Kidney epithelial cell (primary cell): ENCODE measurements at places on chromosomes 1 and 21. TPM values are rescaled to one million over a fixed set of nuclear protein-coding genes. Genes with fewer than 3 reads are reported as not detected.

DNA sequence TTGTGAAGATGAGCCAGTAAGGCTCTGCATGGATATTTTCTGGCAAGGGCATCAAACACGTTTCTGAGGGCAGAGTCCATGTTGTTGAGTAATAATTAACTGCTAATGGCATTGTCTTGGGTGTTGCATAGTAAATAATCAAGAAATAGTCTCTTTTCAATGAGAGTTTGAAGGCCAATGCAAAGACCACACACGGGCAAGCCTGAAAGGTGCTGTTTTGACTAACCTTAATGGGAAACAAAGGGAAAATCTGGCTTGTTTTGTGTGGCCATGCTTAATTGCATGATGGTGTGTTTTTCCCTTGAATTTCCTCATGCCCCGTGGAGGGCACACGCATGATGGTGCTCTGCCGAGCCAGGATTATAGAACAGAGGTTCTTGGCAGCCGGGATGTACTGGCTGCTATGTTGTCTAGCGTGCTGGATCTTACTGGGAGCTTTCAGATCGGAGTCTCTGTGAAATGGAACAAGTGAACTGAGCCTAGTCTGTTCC, 127.6 kb downstream of the NOS1AP start:
- no peak for DNase-seq

DNA sequence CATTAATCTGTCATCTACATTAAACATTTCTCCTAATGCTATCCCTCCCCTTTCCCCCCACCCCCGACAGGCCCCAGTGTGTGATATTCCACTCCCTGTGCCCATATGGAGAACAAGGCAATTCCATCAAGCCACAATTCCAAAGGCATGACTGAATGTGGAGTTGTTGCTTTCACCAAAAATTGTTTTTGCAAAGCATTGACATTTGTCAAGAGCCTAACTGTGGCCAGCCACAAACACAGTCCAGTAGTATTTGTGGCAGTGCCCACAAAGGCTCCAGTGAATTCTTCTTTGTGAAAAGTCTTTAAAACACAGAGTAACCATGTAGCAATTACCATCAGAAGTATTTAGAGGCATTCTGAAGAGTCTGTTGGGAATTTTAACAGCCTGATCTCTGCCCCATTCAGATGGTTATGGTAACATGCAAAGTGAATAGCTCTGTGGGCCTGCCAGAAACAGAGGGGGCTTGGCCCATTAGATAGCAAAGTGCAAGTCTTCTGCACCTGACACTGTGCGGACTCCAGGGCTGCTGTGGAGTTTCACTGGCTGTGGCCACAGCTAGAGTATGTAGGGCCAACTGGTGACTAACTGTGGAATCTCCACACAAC, 11.6 kb upstream of the LRRC53 start:
- no peak for DNase-seq

KCNAB2 gene
- total RNA-seq, result 1.6 and 2.7 TPM in 2 replicates

DNA sequence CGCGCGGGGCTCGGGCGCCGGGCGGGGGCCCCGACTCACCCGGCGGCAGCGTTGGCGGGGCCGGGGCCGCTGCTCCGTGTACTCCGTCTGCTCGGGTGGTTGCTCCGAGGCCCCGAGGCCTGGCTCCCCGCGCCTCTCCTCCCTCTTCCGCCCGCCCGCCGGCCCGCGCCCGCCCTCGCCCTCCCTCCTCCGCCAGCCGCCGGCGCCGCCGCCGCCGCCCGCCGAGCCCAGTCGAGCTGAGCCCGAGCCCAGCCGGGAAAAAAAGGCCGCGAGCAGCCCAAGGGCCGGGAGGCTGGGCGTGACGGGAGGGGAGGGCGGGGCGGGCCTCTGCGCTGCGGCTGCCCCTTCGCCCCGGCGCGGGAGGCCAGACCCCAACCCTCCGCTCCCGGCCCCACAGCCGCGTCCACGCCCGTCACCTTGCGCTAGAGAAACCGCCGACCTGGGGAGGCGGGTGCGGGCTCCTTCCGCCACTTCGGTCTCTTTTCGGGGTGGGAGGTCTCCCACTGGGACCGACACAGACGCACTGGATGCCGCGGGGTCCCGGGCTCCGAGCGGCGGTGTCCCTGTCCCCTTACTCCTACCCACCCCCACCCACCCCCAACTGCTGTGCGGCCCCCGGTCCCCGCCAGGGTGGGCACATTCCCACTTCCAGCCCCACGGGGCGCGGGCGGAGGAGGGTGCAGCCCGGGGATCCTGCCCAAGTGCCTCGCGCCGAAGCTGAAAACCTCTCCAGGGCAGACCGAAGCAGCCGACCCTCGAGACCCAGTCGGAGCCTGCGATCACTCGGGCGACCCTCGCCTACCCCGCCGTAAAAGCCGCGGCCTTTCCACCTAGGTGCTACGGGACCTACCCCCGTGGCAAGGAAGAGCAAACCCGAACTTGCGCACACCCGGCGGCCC, at the start of gene CERS2:
Gene CERS2, minus strand, starts transcription at position 256 of the 899 bp plus-strand sequence. CDS start 5,745 bp downstream, outside the sequence.
- DNase-seq, result no peak

- no peak for DNase-seq
These were observed 186.8 kb upstream of the MAP1LC3C start for GRCh38 chr1:242185731-242186130.

DNA sequence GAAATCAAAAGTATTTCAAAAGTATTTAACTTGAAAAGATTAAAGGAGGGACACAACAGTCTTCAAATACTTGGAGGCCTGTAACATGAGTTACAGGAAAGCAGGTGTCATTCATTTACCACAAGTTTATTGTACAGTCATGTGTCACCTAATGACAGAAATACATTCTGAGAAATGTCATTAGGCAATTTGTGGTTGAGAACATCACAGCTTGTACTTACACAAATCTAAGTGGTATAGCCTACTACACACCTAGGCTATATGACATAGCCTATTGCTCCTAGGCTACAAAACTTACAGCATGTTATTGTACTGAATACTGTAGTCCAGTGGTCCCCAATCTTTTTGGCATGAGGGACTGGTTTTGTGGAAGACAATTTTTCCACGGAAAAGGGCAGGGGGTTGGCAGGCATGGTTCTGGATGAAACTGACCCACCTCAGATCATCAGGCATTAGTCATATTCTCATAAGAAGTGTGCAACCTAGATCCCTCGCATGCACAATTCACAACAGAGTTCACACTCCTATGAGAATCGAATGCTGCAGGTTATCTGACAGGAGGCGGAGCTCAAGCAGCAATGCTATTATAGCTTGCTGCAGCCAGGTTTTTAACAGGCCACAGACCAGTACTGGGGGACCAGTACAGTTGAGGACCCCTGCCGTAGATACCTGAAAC, 25.0 kb upstream of the PHTF1 start:
- no peak for DNase-seq

DNA sequence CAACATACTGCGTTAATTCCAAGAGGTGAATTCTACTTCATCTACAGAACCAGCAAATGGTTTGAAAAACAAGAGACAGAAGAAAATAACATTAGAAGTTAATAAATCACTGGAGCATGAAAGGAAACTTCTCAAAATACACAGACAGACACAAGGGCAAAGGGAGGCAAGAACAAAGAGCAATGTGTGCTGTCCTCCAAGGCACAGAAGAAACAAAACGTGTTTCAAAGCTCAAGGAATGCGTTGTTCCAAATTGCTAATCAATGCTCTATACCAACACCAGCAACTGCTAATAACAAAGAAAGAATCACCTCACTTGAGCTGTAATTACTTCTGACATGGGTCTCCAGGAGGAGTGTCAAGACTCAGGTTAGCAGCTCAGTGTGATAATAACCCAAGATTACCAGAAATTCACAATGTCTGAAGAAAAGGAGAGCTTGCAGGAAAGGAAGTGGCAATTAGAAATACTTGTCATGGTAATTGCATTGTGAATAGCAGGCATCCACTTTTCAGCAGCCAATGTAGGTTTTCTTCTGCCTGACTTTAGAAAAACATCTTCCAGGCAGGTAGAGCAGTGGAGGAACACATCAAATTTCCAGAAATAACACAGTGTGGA, 175.4 kb downstream of the SEC16B start:
- no peak for DNase-seq

DNA sequence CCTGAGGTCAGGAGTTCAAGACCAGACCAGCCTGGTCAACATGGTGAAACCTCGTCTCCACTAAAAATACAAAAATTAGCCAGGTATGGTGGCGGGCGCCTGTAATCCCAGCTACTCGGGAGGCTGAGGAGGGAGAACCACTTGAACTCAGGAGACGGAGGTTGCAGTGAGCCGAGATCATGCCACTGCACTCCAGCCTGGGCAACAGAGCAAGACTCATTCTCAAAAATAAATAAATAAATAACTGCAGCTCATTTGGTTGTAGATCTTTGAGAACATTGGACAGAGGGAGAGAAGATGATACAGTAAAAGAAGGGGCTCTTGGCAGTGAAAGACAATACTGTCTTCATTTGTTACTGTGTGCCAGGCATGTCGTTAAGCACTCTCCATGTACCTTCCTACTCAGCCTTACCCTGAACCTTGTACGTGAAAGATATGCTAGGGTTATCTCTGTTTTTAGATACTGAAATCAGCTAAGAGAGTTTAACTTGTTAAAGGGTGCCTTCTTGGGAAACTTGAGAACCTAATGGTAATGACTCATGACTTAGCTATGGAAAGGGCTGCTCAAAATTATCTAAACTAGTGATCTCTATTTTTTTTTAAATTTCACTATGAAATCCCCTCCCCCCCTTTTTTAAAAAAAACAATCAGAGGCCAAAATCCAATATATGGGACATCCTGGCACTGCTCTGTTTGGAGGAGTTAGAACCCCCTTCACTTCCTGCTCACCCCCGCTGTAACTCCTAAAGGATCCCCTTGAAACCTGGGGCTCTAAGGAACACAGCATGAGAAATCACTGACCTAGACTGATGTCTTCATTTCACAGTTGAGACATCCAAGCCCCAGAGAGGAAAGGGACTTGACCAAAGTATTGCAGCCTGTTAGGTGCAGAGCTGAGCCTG, 6.8 kb upstream of the KPNA6 start:
- DNase-seq, result no peak

DNA sequence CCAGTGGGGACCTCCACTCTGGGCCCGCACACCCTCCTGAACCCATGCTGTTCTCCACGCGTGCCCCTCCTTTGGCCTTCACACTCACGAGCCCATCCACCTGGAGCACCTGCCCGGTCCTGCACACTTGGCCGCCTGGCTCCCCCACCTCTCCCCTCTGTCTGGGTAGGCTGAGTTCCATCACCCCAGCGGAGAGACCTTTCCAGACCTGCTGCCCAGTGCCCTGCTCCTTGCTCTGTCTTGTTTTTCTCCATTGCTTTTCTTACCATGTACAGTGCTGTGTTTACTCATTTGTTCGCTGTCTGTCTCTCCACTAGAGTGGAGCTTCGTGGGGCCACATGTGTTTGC, 351.0 kb upstream of the VAMP3 start:
- no peak for DNase-seq

DNA sequence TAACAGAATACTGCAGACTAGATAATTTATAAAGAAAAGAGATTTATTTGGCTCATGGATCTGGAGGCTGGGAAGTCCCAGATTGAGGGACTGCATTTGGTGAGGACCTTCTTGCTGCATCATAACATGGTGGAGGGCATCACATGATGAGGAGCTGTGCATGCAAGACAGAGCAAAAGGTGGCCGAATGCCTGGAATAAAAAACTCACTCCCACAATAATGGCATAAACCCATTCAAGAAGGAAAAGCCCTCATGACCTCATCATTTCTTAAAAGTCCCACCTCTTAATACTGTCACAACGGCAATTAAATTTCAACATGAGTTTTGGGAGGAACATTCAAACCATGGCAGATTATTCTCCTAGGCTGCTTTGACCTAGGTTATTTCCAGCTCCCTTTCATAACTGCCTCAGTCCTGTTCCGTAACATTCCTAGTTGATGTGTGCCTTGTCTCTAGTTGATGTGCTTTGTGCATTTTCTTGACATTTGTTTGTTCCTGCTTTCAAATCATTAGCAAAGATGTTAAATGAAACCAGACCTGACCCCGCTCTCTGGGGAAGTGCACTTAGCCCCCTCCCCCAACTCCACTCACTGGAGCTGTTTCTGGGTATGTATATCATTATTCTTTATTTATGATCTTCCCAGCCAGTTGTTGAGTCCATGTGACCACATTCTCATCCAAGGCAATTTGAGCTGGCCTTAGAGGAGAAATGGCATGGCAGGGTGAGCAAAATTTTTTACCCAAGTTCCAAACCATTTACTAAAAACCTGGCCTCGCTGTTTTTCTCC, 148.5 kb downstream of the GDAP2 start:
- DNase-seq, result no peak

DNA sequence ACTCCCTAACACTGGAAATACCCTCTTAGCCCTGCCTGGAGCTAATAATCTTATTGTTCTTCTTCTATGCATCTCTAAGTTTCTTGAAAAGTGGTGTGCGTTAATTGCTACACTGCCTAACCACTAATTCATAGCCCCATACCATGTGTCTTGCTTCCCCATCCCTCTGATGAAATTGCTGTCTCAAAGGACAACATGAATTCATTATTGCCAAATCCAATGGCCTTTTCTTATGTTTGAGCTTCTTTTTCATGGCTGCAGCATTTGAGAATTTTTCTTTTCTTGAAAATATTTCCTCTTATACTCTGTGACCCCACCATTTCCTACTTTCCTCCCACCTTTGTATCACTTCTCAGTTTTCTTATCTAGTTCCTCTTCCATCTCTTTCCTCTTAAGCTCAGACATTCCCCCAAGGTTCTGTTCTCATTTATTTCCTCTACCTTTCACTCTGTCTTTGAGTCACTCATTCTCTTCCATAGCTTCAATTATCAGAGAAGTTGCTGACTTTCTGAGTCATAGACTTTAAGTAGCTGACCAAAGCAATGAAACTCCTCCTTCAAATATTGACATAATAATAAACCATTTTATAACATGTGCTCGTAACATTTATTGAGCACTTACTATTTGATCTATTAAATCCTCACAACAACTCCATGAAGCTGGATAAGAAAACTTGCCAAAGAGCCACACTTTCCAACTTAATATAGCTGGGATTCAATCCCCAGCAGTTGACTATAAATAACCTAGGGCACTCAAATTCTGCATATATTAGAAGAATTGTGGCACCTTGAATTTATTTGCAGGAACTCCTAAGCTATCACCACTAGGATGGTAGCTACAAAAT, 35.5 kb upstream of the ATP6V1G3 start:
- no peak for DNase-seq

DNA sequence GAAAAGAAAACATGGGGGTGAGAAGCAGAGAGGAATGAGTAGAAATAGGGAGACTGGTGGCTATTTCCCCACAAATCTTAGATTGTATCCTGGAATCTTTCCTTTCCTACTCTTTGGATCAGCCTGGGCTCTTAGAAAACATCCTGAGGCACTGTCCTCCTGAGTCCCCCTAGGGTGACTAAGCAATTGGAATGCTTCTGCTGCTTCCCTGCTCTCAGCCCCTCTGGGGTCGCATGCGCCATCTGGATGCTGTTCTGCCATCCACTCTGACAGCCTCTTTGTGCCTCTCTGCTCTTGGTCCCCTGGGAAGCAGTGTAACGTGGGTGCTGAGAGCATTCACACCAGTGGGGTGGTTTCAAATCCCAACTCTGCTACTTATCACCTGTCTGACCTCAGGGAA, 443.0 kb downstream of the SIPA1L2 start:
- no peak for DNase-seq

DNA sequence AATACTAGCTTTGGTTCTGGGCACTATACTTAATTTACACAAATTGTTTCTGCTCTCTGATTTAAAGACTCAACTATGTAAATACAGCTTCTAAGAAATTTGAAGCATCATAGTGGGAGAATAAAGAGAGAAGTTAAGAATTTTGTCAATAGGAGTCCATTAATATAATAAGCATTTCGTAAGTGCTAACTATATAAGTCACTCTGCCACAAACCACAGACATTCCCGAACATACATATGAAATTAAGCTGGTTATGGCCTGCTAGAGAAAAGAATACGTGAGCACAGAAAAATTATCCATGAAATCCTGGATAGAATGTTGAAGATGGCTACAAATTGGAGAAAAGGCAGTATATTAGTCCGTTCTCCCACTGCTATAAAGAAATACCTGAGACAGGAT, 526.2 kb downstream of the MRPL39 start:
- DNase-seq, result no peak

TMIGD3 gene
- not detected in 2 replicates for total RNA-seq

MYOG gene
- total RNA-seq, result not detected in 2 replicates
